ENCODE measurements at places on chromosomes 2 and 18. TPM values are rescaled to one million over a fixed set of nuclear protein-coding genes. Genes with fewer than 3 reads are reported as not detected.

RAX gene
- not detected for polyA plus RNA-seq

GRCh38 chr2:241571821-241572620 is 13.5 kb downstream of the BOK start:
- peak overlapping the region; percentile 83 for H3K27ac ChIP-seq
- no peaks in the 10 kb centered on the region for H3K27me3 ChIP-seq
- DNase-seq, result no peak

TEKT4 gene
- not detected for polyA plus RNA-seq

GRCh38 chr2:21710031-21710430 is 586.3 kb downstream of the TDRD15 start:
- H3K4me1 ChIP-seq, result no peaks in the 10 kb centered on the region
- H3K27ac ChIP-seq, result no peak overlapping the region
- H3K36me3 ChIP-seq, result no peaks in the 10 kb centered on the region
- no peak for DNase-seq

PARD3B gene
- not detected for polyA plus RNA-seq

RNF152 gene
- polyA plus RNA-seq, result 0.07 TPM

- no peak overlapping the region for H3K27ac ChIP-seq
- no peaks in the 10 kb centered on the region for H3K36me3 ChIP-seq
- peaks cover 6% of the 10 kb centered on the region for H3K27me3 ChIP-seq
- H3K4me1 ChIP-seq, result no peaks in the 10 kb centered on the region
- no peak for DNase-seq
Measured at GRCh38 chr2:29627279-29627711, 294.1 kb downstream of the ALK start.

DNA sequence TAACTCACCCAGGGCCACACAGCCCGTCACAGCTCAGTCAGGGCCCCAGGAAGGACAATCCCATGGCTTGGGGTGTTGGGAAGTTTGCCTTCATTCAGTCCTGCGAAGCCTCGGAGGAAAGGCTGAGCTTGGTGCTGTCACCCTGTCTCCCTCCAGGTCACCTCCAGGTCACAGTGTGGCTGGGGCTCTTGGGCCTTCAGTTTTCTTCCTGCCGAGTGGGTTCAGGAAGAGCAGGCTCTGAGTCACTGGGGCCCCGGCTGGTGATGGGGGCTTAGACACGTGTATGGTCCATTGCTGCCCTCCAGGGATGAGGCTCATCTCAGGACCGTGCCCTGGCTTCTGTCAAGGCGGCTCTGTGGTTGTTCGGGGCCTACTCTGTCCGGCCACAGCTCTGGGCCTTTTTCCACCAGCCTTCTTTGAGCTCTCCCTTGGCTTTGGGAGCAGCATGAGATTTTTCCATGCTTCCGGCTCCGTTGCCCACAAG is 118.6 kb downstream of the INHBB start:
- no peak overlapping the region for H3K27ac ChIP-seq
- no peak overlapping the region for H3K4me3 ChIP-seq
- no peaks in the 10 kb centered on the region for H3K4me1 ChIP-seq
- peaks cover 2% of the 10 kb centered on the region for H3K27me3 ChIP-seq

GRCh38 chr2:88628571-88628939 is 1.3 kb upstream of the EIF2AK3 start:
- no peaks in the 10 kb centered on the region for H3K36me3 ChIP-seq
- no peak overlapping the region for H3K27ac ChIP-seq
- DNase-seq, result no peak
- H3K4me3 ChIP-seq, result no peak overlapping the region
- H3K4me1 ChIP-seq, result no peaks in the 10 kb centered on the region
- H3K27me3 ChIP-seq, result peaks cover 3% of the 10 kb centered on the region

DSC3 gene
- polyA plus RNA-seq, result not detected

DNA sequence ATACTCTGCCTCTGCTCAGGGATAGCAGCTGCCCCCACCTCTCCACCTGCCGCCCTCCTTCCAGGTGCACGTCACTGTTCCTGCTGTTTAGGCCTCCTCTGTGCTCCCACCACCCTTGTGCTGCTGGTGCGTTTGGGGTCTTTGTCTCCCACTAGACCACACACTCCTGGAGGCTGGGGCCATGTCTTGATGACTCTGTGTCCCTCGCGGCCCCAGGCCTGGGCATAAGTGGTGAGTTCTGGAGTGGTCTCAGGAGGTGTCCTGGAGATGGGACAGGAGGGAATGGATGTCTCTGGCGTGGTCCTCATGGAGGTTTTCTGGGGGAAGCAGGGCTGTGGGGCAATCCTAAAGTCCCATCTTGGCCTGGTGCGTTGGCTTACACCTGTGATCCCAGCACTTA is 132.1 kb downstream of the TFCP2L1 start:
- H3K27ac ChIP-seq, result no peak overlapping the region
- peaks cover 3% of the 10 kb centered on the region for H3K36me3 ChIP-seq
- no peaks in the 10 kb centered on the region for H3K4me1 ChIP-seq
- DNase-seq, result no peak
- no peak overlapping the region for H3K4me3 ChIP-seq

DNA sequence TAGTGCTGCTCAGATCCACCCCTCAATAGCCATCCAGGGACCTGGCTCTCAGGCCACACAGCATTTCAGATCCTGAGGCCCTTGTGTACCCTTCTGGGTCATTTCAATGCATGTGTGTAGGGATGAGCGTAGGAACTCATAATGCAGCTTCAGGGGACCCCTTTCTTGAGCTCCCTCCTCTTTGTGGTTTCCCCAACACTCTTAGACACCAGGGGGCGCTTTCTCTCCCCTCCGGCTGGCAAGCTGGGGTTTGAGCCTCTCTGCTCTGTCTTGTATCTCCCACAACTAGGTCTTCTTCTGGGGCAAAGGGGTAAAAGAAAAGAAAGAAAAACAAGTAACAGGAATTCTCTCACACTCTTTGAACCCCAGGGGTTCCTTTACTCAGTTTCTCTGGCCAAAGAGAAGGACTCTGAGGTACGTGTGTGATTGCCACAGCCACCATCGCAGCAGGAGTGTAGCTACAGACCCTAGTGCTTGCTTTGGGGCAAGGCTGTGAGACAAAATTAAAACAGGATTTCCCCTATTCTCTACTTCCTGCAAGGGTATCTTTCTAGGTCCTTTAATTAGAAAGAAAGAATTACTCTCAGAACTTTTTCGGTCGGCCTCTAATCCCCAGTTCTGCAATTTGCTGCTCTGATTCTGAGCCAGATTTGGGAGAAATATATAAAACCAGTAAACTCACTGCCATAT is 38.0 kb downstream of the CABYR start:
- no peaks in the 10 kb centered on the region for H3K36me3 ChIP-seq
- H3K27me3 ChIP-seq, result peaks cover 3% of the 10 kb centered on the region
- H3K4me1 ChIP-seq, result no peaks in the 10 kb centered on the region

DNA sequence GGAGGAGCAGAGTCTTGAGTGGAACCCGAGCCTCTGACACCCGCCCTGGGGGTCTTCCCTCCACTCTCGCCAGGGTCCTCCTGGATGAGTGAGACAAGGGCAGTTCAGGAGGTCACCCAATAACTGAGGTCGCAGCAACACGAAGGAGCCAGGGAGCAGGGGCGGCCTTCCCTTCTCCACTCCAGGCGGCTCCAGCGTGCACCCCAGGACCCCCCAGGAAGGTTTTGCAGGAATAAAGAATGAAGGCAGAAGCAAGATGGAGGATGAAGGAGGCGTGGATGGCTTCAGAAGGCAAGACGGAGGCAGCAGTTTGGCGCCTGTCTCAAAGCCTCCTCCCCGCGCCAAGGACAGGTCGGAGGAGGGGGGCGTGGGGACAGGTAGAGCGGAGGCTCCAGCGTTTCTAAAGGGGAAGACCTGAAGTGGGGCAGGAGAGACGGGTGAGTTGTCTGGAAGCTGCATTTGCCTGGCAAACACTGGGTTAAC is 579 bp upstream of the ITM2C start:
- peaks cover 25% of the 10 kb centered on the region for H3K27me3 ChIP-seq
- no peaks in the 10 kb centered on the region for H3K36me3 ChIP-seq
- peaks cover 54% of the 10 kb centered on the region for H3K4me1 ChIP-seq
- DNase-seq, result no peak
- H3K4me3 ChIP-seq, result peak overlapping the region; percentile 89

DNA sequence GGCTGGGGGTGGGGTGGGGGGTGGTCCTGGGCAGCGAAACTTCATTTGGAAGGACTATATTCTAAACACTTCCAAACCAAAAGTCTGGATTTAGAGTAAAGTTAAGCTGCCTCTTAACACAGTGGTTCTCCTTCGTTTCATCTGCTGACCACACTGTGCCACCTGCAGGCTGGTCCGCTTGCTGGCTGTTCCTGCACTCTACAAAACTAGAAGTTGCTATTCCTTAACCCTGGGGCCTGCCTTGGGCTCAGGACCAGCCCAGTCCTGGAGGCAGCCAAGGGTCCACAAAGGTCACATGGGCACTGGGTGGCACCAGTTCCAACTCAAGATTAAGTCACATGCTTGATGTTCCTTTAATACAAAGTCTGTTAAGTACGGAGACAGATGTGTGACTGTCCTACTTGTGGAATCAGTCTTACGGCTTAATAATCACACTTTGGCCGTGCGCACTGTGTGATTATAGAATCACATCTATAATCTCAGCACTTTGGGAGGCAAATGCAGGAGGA is 195.4 kb downstream of the FAM210A start:
- peaks cover 2% of the 10 kb centered on the region for H3K27me3 ChIP-seq
- H3K36me3 ChIP-seq, result peaks cover 3% of the 10 kb centered on the region
- H3K27ac ChIP-seq, result peak overlapping the region; percentile 48
- H3K4me3 ChIP-seq, result no peak overlapping the region

RIT2 gene
- polyA plus RNA-seq, result not detected

Measured in immature natural killer cell (primary cell).